Hippocampal formation (tissue), 2 donors: ENCODE measurements at places on chromosomes 16 and 17.
A peak's percentile ranks its signal among the peaks of the same experiment; 100 is the strongest.

GRCh38 chr17:29526322-29526721 is 40.5 kb downstream of the ABHD15 start:
- no peak for DNase-seq

DNA sequence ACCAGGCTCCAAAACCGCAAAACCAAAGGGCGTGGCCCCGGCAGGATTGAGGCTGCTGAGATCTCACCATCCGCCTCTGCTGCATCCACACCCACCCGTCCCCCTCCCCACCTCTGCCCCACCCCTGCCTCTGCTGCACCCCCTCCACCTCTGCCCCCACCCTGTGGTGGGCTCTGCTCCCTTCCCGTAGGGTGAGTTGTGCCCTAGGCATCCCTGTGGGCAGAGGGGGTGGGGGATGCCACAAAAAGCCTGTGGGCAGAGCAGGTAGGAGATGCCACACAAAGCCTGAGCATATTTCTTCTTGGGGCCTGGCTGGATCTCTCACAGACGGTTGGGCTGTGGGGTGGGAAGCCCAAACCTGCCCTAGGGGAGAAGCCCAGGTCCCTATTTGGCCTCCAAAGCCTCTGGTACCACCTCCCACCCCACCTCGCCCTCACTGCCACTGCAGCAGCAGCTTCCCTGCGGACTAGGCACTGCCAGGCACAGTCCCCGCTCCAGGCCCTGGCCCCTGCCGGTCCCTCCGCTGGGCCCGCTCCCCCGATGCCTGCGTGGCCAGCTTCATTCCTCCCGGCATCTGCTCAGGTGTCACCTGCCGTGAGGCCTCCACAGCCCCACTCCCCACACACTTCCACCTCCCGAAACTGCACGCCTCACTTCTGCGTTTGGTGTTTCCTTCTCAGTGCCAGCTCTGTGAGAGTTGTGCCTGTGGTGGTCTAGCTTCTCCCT is 11.3 kb upstream of the PABPN1L start:
- DNase-seq = no peak

GRCh38 chr17:69485901-69486643 is 71.6 kb downstream of the MAP2K6 start:
- DNase-seq = no peak

DNA sequence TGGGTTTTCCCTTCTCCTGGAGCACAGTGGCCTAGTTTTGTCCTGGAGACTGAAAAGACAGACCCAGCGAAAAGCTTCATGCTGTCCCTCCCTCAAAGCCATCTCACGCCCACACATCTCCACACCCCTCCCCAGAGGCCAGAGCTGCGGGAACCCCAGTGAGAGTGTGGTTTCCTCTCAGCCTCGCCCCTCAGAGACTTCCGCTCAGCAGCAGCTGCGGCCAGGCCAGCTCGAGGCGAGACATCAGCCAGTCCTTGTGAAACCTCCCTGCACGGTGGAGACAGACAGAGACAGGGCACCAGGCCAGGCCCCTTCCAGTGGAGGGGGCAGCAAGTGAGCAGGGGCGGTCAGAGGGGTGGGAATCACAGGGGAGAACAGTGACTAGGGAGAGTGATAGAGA is 77.0 kb upstream of the TNRC6C start:
- DNase-seq = peak; percentile 40

- DNase-seq = no peak
These were observed 116.9 kb downstream of the BRIP1 start for GRCh38 chr17:61746248-61746985.

DNA sequence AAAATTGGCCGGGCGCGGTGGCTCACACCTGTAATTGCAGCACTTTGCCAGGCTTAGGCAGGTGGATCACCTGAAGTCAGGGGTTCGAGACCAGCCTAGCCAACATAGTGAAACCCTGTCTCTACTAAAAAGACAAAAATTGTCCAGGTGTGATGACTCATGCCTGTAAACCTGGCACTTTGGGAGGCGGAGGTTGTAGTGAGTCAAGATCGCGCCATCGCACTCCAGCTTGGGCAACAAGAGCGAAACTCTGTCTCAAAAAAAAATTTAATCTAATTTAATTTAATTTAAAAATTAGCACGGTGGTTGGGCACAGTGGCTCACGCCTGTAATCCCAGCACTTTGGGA is 1.6 kb upstream of the HBQ1 start:
- no peak for DNase-seq

DNA sequence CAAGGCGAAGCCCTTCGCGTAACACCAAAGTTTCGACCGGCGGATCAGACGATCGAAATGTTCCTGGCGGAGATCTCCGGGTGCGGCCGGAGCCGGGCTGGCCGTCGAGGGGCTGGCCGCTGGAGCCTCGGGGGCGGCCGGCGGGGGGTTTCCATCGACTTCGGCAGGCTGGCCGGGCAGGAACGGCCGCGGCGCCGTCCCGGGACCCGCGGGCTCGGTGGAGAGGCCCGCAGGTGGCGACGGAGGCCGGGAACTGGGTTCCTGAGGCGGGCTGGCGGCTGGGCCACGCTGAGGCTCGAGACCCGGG is 1.1 kb downstream of the EPOP start:
- no peak for DNase-seq

DNA sequence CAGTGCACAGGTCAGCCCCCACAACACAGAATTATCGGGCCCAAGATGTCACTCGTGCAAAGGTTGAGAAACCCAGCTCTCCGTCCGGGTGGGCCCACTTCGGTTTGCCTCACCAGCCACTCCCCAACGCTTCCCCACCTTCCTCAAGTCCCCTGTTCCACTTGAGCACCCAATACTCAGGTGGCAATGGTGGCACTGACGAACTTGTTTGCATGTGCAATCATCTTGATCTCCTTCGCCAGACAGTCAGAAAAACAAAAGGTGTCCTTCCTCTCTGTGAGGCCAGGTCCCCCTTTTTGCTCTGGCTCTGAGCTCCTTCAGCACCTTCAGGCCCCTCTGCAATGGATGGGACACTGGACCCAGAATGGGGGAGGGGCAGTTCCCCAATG is 3.7 kb downstream of the GGA2 start:
- DNase-seq = no peak

DNA sequence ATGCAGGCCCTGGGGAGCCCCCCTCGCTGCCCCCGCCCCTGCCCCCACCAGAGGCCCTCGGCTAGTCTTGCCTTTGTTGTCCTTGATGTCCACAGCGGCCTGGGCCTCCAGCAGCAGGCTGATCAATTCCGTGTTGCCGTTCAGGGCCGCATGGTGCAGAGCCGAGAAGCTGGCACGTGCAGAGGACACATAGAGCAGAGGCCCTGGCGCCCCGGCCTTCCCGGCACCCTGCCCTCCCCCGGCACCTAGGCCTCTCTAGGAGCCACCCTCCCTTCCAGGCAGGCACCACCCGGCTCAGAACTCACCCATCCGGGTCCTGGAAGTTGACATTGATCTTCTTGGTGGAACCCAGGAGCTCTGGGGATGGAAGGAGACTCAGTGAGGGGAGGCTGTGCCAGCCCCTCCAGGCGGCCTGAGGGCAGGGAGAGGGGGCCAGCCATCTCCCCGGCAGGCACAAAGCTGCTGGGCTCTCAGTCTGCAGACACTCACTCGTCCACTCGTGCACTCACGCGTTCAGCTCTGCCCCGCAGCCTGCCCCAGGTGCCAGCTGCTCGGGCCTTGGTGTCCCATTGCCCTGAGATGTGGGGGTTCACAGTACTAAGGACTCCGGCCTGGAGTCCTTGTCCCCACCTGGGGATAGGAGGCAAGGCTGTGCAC is 6.3 kb downstream of the CASKIN1 start:
- DNase-seq = no peak

DNA sequence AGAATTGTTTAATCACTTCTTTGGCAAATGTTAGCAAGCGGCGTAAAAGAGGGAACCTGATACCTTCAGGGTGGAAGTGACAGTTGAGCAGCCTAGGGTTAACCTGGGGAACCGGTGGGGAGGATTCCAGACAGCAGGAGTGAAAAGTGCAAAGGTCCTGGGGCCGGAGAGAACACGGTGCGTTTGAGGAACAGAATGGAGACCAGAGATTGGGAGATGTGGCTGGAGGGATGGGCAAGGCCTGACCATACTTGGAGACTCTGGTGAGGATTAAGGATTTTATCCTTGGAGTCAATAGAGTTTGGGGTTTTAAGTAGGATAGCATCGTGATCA is 2.3 kb upstream of the ZNF500 start:
- DNase-seq = no peak

GRCh38 chr17:40218006-40218739 is 931 bp upstream of the WIPF2 start:
- no peak for DNase-seq

DNA sequence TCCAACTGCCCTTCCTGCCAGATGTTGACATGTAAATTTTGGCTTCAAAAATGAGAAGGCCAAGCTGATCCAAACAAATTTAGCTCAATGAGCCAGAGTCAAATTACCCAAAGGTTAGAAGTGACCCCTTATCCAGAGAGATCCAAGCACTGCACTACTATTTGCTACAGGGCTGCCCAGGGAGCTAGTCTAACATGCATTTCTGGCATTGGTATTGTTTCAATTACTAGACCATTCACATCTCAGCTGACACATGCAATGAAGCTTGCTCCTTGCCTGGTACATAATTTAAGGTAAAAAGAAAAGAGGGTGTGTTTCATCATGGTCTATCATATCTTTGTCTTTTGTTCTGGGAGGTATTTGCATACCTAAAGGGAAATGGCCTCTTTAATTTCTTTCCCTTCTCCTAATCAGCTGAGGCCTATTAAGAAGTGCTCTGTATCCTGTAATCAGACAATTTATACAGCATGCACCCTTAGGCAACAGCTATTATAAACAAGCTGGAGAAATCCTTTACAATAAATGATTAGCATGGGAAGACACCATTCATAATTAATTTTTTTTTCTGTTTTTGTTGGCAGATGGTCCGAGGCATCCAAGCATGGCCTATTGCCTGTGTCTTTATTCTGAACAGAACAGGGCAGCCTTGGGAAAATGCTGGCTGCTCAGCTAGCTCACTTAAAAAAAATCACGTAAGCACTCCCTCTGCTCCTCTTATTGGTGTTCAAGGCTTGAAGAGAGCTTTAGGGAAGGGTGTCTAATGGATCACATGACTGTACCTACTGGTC is 161.5 kb upstream of the SALL1 start:
- no peak for DNase-seq

DNA sequence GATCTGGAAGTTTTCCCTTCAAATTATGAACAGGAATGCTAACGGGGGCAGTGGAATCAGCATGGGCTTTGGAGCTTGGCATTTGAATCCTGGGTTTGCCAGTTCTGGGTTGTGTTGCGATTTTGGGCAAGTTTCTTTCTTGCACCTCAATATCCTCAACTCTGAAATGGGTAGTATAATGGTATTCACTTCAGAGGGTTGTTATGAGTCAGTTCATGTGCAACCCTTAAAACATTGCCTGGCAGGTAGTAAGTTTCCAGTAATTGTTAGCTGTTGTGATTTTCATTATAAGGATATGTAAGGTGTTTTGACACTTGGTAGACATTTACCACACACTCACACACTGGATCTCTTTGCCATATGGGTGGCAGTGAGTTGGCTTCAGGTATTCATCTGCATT is 33.4 kb downstream of the SNX29 start:
- no peak for DNase-seq

DNA sequence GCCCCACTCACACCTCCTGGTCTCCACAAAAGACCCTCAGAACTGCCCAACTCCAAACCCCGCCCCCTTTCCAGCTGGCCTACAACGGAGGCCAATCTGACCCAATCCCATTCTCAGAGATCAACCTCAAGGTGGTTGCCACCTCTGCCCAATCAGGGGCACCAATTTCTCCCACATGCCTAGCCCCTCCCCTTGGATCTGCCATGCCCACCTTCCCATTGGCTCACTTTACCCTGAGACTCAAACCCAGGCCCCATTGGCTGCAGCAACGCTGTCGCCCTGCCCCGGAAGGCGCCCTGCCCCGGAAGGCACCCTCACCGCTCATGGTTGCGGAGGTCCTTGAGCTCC is 10.6 kb downstream of the ZNF668 start:
- DNase-seq = no peak

- no peak for DNase-seq
These were observed 610.7 kb downstream of the TMEM114 start for GRCh38 chr16:7979448-7980132.

DNA sequence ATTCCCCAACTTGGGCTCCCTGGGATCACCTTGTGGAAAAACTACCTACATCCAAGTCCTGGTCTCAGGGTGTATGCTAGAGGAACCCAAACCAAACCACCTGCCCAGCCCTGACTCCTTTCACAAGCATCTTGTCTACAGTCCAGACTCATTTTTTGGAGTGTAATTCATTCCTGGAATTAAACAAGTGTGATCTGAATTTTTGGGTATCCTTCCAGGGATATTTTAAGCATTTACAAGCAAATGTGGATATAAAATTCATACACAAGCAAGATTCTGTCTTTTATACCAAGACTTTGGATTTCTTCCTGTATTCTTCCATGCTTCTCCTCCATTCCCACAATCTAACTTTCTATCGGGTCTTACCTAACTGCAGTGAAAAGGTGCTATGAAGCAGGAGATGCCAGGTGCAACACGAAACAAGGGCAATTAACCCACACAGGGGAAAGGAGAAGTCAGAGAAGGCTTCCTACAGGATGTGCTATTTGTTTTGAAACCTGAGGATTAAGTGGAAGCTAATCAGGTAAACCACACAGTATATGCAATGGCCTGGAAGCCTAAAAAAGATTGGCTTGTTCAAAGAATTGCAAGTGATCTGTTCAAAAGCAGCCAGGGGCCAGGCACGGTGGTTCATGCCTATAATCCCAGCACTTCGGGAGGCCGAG is 417.2 kb upstream of the C16orf82 start:
- DNase-seq = no peak

- peak; percentile 6 for DNase-seq
These were observed 89.5 kb upstream of the TOB1 start for GRCh38 chr17:50955667-50956120.

DNA sequence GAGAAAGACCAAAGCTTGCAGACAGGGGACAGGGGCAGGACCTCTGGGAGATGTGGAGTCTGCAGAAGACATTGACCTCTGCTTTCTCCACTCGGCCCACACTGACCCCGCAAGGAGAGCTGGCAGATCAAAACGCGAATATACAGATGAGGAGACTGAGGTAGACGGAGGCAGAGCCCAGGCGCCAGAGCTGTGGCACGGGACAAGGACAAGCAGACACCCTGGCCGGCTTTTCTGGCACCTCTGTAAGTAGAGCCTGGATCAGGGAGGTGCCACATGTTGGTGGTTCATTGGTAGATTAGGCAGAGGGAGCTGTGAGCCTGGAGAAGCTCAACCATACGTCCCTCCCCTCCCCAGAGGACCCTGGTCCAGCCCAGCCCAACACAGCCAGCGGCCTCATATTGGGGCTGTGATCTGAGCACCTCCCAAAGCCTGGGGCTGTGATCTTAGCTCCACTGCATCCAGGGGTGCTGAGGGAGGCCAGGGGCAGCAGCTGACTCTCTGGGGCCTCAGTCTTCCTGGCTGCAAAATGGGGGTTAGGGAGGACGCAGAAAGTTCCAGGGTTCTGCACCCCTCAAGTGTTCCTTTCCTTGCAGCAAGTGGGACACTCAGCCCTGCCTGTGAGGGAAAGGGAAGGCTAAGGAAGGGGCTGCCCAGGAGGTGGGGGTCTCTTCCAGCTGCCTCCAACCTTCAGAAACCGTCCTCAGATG is 4.0 kb downstream of the NATD1 start:
- no peak for DNase-seq
